Hematopoietic multipotent progenitor cell treated with erythropoietin and hydrocortisone succinate and interleukin-3 and kit ligand, for 8 days (in vitro differentiated cells): ENCODE measurements at places on chromosomes 6 and 20.

- no peak for DNase-seq
Observed at GRCh38 chr20:24004471-24004870, 15.9 kb upstream of the GGTLC1 start.

DNA sequence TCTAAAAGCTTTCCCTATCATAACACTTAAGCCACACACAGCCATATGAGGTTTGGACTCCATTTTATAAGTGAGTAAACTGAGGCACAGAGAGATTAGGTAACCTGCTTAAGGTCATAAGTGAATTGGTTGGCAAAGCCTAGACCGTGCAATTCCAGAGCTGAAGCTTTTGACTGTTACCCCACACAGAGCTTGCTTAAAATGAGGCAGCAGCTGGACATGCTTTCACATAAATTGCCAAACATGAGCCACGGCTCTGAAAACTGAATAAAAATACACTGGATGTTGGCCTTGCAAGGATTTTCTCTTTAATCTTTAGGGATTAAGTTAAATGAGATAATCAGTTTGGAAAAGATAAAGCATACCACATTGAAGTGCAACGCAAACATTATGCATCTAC is 2.5 kb downstream of the RIPOR2 start:
- no peak for DNase-seq

GRCh38 chr6:147213772-147214171 is 9.6 kb downstream of the STXBP5 start:
- DNase-seq = no peak

- DNase-seq = no peak
Observed at GRCh38 chr20:38590676-38591473, 9.9 kb downstream of the ADIG start.

- DNase-seq = no peak
Observed at GRCh38 chr6:44778513-44778912, 391.0 kb downstream of the CDC5L start.

DNA sequence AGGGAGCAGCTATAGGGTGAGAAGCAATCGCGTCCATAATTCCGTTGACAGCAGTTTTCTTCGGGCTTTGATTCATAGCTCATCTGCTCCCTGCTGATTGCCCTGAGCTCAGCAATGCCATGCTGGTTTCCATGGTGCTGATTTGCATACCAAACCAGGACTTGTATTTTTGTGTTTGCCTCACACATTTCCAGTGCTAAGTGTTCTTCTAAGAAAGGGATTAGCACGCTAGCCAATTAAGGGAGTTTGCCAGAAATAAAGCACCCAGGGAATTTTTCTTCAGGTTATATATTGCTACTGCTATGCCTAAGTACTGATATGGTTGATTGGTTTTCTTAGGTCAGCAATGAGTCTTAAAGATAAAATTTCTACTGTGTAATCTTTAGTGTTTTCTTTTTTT is 177.6 kb downstream of the PLCB1 start:
- DNase-seq = no peak

GRCh38 chr6:169339731-169340309 is 86.2 kb upstream of the THBS2 start:
- no peak for DNase-seq

GRCh38 chr6:7159790-7160525 is 52.2 kb downstream of the RREB1 start:
- peak; percentile 81 for DNase-seq

DNA sequence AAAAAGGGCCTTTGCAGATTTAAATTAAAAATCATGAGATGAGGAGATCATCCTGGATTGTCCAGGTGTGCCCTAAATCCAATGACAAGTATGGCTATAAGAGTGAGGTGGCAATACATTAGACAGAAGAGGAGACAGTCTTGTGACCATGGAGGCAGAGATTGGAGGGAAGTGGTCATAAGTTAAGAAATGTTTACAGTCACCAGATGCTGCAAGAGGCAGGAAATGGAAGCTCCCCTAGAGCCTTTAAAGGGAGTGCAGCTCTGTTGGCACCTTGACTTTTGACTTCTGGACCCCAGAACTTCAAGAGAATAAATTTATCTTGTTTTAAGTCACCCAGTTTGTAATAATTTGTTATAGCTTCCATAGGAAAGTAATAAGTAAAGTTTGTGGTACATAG is 61.1 kb downstream of the HMGN3 start:
- no peak for DNase-seq

GRCh38 chr6:161660666-161661571 is 387.1 kb upstream of the AGPAT4 start:
- DNase-seq = no peak

GRCh38 chr6:29976588-29977424 is 34.5 kb downstream of the HLA-A start:
- DNase-seq = peak; percentile 74

DNA sequence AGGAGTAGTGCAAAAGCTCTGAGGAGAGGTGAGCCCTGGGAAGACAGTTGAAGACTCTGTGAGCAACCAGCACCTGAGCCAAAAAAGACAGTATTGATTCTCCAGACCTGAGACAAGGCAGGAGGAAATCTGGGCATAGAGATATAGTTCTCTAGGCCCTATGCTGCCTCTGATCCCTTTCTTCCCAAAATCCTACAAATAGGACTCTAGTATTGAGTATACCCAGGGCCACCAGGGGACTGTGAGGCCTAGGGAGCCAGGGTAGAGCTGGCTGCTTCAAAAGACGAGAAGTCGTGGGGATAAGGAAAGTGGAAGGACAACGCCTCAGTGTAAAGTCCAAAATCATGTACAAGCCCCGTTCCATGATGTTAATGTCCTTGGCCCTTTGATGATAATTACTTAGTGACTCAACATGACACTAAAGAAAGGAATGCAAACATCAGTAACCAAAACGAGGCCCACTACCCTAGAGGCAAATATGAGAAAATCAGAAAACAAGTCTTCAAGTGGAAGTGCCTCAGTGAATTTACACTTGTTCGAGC is 197.3 kb upstream of the PROKR2 start:
- DNase-seq = no peak

GRCh38 chr6:138795809-138796603 is at the start of gene ECT2L:
Gene ECT2L, plus strand, starts transcription at chr6:138796087. Its CDS starts 17,188 bp downstream, at chr6:138813275.
- no peak for DNase-seq

GRCh38 chr6:123306334-123306733 is 310.3 kb downstream of the CLVS2 start:
- DNase-seq = no peak

GRCh38 chr20:24066076-24066700 is 77.6 kb upstream of the GGTLC1 start:
- peak; percentile 6 for DNase-seq

DNA sequence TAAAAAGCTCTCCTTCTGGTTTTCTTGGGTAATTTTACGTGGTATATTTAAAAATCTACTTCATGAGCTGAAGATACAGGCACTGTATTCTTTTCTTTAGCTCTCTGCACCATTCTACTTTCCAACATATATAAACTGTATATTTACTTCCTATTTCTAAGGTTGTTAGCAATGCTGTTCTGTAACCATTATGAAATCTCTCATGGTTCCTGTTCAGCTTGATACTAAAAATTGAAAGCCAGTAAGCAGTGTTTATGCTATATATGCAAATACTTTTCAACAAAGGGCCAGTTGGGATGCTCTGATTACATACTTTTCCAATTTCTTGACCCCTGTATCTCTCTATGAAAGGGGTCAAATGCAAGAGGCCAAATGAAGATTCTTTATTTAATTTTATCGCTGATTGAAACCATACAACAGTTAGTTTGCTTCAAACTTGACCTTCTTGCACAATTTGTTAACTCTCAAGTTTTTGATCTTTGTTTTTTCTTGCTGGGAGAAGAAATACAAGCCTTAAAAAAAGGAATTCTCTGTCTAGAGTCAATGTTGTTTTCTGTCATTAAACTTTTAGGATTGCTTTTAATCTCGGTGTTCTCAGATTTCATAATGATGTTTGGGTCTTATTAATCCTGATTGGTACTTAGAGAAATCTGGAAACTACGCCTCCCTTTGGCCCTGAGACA is 223.2 kb downstream of the PRL start:
- no peak for DNase-seq

DNA sequence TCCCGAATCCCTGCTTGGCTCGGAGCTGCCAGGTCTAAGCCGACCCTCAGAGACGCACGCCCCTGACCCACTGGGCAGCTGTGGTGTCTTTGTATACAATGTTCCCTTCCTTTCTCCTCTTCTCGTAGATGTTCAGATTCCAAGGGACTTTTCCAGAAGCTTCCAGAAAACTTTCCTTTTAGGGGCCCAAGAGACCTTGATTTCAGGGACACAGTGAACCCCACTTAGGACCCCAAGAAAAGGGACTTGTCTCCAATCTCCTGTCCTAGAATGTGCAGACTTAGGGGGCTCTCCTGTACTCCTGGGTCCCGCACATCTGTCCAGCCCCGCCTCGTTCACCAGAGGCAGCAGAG is 103.5 kb downstream of the EDN3 start:
- no peak for DNase-seq

GRCh38 chr6:13009461-13009860 is 292.9 kb downstream of the PHACTR1 start:
- no peak for DNase-seq
